ENCODE measurements at places on chromosomes 5 and 9.

DNA sequence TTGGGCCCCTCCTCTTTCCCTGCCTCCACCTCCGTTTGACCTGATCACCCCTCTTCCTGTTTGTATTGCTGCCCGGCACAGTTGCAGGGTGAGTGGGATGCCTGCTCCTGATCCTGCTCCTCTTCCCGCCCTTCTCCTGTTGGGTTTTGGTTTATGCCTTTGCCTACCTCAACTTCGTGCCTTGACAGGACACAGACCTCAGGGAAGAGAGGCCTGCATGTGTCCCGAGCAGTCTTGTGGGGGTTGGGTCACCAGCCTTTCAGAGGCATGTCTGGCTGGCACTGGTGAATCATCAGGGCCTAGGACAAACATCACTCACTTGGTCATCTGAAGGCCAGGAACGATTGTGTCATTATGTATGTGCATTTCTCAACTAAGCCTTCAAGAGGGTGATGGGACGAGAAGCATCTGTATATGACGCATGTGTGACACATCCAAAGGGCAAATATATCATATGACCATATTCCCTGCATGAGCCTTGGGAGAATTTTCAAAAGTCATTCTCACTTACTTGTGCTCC lies 56.9 kb downstream of the NPR3 start:
- no peak for DNase-seq

- DNase-seq: no peak
These were observed 192.3 kb upstream of the GLRA1 start for GRCh38 chr5:152116934-152117333.

GRCh38 chr5:55031492-55031891 lies 7.4 kb downstream of the GZMK start:
- DNase-seq: no peak

- no peak for DNase-seq
These were observed 57.1 kb downstream of the SLC22A5 start for GRCh38 chr5:132426525-132427138.

DNA sequence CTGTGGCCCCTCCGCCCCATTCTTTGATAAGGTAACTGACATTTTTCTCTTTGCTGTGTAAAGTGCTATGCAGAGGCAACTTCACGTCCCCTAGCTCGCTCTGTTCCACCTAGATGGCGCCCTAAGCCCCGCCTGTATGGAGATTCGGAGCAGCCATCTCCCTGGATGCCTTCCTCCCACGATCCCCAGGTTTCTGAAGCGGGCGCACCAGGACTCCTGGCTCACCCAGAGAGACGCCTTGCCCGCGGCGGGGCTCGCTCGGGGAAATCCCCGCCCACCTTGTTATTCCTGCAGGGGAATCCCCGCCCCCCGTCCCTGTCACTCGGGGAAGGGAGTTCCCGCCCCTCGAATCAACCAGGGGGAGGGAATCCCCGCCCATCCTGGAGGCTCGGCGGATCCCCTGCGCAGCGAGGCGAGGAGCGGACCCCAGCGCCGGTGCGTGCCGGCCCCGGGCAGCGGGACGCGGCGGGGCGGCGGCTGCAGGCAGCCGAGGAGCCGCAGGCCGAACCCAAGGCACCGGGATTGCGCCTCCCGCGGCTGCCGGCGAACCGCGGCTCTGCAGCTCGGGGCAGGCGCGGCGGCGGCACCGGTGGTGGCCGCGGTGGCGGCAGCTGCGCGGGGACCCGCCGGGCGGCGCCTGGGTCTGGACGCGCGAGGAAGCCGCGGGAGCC lies at the start of gene PDZD2:
TSS of gene PDZD2 (plus strand) at position 384 of the 671 bp plus-strand sequence.
- DNase-seq: no peak

DNA sequence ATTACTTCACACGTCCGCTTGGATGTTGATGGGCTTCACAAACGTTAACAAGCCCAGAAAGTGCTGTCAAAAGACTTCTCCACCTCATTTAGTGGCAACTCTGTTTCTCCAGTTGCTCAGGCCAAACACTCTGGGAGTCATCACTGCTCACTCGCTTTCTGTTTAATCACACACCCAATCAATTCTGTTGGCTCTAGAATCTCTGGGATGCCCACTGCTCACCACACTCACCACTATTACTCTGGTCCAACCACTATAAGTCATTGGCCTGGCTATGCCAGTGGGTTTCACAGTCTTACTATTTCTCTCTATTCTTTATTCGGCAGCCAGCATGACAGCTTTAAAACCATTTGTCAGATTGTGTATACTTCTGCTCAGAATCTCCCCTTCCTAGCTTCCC lies 163.5 kb downstream of the KDM4C start:
- no peak for DNase-seq

DNA sequence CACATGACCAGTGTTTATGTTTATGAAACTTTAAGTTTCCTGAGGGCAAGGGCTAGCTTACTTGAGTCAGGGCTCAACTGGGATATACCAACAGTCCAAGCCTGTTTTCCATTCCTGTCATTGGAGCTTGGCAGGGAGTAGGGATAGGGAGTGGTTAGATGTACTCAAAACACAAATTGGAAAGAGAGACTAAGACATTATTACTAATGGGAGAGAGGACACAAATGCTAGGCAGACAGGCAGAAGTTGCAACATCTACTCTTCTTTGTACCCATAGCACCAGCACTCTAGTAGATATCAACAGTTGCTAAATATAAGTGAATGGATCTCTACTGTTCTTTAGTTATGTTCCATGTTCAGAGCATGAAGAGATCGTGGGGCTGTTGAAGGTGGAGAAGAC lies 62.8 kb downstream of the NPR3 start:
- DNase-seq: no peak

DNA sequence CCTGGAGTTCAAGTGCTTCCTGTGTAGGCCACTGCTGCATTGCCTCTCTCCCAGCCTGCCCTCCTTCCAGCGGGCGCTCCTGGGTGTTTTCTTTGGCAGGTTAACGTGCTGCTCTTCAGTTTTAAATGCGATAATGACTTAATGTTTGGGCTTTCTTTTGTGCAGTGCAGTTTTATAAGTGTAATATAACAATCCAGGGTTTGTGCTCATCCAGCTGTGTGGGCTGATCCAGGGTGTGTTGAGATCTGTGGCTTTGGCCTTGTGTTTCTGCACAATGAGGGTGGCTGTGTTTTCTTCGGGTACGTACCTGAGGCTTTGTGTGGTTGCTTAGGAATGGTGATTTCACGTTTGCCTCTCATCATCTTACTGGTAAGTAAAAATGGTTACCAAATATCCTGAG lies 50.6 kb downstream of the PCSK5 start:
- no peak for DNase-seq

- DNase-seq: no peak
These were observed 132.7 kb downstream of the FBXL17 start for GRCh38 chr5:108249095-108249784.

DNA sequence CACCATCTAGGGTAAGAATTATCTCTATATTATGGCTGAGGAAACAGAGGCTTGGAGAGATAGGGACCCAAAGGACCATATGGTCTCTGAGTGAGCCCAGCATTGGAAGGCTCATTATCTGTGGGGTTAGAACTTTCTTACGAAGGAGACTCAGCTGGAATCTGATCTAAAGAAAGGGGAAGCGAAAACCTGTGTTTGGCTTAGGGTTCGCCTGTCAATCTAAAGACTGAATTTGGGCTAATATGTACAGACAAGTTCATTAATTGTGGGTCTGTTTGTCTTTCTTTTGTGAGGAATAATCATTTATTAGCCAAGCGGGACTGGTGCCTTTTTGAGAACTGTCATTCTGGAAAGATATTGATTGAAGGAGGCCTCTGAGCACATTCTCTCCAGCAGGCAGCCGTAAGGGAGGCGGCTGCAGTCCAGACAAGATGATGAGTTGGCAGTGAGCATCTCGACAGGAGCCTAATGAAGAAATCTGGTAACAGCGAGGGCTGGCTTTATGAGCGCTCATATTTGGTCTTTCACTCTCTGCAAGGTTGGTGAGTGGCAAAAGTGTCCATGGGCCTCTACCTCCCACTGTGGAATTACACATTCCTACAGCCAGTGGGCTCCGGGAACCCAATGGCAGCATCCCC lies 104.2 kb upstream of the GPR151 start:
- no peak for DNase-seq
